ENCODE measurements at places on chromosomes 6 and 20.
A peak's percentile ranks its signal among the peaks of the same experiment; 100 is the strongest.

- no peak for DNase-seq
Observed at GRCh38 chr6:128364766-128365519, 155.5 kb downstream of the PTPRK start.

DNA sequence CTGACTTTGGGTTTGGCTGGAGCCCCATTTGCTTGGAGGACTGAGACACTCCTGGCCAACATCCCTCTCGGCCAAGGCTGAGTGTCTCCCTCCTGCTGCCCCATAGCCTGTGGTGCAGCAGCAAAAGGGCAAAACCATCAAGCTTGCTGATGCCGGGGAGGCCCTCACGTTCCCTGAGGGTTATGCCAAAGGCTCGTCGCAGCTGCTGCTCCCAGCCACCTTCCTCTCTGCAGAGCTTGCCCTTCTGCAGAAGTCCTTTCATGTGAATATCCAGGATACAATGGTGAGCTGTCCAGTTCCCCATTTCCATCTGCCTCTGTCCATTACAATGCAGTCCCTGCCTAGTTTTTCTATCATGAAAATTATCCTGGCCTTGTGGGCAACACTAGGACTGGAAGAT is 6.0 kb downstream of the BPIFB6 start:
- no peak for DNase-seq

DNA sequence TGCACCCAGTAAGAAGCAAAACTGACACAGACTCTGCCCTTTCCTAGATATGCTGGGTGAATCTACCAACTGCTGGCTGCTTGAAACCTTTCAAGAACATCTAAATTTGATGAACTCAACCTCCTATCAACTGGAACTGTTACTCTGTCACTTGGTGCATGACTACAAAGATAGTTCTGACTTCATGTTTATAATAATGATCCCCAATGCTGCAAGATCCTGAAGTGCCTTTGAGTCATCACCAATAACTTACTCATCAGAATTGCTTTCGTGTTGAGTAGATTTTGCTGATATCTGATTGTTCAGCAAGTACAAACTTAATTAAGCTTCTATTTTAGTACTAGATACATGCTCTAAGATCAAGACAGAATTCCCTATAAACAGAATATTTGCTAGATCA is 100.2 kb upstream of the ARMC2 start:
- DNase-seq, result no peak

- DNase-seq, result no peak
Observed at GRCh38 chr6:107592806-107593205, 102.9 kb downstream of the SOBP start.

- no peak for DNase-seq
Observed at GRCh38 chr6:106804346-106805335, 169.9 kb downstream of the CD24 start.

- no peak for DNase-seq
Observed at GRCh38 chr20:3446779-3447178, 24.0 kb upstream of the ATRN start.

- DNase-seq, result no peak
Observed at GRCh38 chr6:41570259-41570615, 24.1 kb downstream of the FOXP4 start.

DNA sequence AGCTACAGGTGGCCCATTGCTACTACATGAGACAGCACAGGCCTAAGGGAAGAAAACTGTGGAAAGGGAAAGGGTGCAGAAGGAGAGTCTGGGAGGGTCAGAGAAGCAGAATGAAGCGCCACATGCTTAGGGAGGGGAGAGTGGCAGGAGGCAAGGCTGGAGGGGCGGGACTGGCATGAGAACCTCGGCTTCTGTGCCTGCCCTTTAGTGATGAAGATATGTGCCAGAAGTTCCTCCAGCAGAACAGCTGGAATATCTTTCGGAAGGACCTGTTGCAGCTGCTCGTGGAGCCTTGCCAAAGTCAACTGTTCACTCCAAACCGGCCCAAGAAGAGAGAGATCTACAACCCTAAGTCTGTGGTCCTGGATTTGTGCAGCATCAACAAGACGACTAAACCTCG is 61.8 kb downstream of the CNBD2 start:
- DNase-seq, result no peak

GRCh38 chr6:168061269-168062210 is 17.5 kb downstream of the FRMD1 start:
- DNase-seq, result no peak

DNA sequence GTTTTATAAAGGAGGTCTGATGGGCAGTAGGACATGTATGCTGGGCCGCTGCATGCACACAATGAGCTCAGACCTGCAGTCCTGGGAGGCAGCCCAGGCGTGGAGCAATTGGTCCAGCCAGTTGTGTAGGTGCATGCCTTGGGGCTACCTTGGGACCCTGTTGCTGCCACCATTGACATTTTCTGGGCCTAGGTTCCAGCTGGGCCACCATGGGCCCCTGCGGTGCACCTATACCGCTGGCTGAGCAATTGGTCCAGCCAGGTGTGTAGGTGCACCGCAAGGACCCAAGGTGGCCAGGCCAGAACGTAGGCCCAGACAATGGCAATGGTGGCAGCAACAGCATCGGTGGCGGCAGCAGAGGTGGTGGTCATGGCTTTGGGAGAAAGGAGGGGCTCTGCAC is 143.9 kb downstream of the PXDC1 start:
- no peak for DNase-seq

DNA sequence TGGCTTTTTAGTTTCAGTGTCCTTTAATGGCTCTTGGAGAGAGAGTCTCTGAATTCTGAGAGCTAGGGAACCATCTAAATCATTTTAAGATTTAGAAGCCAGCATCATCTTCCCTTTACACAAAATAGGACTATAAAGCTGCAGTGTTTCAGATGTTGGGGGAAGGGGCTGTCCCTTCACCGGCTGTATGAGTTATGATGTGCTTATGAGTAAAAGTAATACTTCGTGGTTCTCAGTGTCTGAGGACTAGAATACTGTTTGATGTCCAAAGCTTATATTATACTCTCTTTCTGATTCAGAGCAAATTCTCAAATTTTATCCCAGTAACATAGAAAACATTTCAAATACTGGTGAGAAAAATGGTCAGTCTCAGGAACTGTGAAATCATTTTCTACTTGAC is 63.5 kb upstream of the FAM8A1 start:
- no peak for DNase-seq

DNA sequence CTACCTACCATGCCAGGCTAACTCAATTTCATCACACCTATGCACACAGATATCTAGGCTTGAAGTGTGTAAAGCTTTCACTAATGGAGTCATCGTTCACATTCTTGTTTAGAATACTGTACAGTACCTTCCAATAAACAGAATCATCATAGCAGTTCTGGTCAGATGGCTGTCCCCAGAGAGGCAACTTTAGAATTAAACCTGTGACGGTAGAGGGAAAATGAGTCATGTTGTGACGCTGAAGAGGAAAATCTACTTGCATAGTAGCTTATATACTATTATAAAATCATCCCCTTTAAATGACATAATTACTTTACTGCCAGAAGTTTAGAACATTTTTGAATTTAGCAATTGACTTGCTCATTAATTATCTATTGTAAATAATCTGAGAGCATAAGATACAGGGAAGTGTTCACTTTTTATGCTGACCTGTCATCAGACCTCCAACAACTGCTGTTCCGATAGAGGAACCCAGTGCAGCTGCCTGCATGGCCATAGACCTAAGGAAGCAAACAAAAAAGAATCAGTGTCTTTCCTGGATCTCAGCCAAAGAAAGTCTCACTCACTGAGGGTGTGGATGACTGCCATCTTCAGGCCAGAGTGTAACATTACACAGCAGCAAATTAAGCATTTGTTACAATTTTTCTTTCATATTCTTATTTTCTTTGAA is 29.8 kb downstream of the RHAG start:
- DNase-seq, result peak; percentile 55

GRCh38 chr6:20334334-20334733 is 67.3 kb upstream of the E2F3 start:
- DNase-seq, result no peak

DNA sequence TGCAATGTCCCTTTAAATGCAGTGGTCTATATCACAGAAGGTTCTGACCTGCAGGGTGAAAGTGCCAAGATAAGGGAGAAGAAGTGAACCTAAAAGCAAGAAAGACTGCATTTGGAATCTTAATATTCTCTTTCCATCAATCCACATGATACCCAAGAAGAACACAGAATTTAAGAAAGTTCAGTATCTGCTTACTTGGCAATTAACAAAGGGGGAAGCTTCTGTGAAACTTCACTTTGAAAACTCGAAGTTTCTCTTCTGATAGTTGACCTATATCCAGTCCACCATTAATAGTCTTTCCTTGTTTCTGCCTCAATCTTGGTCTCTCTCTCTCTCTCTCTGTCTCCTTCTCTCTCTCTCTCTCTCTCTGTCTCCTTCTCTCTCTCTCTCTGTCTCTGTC is 592.0 kb downstream of the UTRN start:
- DNase-seq, result no peak

DNA sequence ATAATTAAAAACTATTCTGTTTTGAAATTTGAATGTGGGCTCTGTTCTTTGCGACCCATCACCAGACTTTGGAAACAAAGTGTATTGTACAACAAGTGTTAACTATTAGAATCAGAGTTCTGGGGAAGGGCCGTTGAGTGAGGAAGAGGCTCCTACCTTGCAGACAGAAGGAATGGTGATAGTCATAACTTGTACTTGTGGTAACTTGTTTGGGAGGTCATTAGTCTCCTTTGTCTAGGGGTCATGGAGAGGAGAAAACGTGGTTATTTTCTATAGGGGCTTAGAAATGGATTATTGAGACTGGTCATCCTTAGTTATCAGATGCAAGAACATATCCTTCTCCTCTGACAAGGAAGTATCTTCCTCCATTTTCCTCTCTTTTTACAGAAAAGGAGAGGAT is 174.8 kb downstream of the BMP2 start:
- DNase-seq, result no peak

GRCh38 chr6:128033156-128033555 is 132.3 kb upstream of the THEMIS start:
- no peak for DNase-seq

GRCh38 chr6:153957394-153957793 is 81.6 kb upstream of the OPRM1 start:
- no peak for DNase-seq

DNA sequence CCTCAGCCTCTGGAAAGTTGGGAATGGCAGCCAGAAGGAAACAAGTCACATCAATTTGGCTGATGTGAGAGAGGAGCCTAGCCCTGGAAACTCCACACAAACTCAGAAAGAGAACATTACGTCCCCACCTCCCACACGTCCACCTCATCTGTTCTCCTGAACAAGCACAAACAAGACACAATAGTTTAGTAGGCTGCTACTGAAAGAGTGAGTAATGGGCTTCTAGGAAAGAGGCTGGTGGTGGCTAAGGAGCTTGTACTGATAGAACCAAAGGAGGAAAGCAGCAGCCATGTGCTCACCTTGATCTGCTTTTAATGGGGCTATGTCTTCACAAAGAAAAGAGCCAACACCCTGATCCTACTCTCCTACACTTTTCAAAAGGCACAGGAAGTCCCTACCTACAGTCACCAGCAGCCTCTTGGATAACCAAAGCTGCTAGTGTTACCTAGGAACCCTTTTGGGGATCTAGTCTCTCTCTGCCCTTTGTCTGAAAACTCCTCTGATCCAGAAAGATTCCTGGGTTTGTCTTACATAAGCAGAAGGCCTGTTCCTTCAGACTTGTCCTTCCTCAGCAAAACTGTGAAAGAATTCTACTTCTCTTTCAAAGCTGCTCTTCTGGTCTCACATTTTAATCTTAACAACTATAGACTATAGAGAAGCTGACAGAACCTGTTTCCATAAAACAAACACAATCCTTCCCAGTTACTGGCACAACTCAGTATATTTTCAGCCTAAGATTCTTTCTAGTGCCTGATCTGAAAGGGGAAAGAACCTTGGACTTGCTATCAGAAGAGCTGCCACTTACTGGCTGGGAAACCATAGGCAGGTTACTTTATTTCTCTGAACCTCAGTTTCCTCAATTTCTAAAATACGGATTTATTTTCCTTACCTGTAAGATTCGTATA is 3.1 kb downstream of the PLAGL2 start:
- no peak for DNase-seq

GRCh38 chr6:153553627-153554026 is 422.5 kb upstream of the RGS17 start:
- no peak for DNase-seq

DNA sequence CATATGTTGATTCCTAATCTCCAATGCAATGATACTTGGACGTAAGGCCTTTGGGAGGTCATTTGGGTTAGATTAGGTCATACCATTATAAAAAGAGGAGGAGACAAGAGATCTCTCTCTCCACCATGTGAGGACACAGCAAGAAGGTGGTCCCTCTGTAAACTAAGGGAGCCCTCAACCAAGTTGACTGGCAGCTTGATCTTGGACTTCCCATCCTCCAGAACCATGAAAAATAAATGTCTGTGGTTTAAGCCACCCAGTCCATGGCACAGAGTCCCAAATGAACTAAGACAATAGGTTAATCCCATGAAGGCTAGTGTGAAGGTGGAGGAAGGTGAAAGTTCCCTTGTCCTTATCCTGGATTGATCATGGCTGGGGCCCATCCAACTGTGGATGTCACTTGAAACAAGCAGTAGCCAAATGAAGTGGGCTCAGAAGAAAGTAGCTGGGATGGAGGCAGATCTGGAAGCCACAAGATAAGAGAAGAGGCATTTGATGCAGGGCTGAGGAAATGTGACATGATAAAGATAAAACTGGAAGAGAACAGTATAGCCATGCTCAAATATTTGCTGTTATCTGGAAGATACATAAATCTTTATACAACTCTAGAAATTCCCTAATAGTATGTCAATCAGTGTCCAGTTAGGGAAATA is 99.9 kb downstream of the BANF2 start:
- no peak for DNase-seq

DNA sequence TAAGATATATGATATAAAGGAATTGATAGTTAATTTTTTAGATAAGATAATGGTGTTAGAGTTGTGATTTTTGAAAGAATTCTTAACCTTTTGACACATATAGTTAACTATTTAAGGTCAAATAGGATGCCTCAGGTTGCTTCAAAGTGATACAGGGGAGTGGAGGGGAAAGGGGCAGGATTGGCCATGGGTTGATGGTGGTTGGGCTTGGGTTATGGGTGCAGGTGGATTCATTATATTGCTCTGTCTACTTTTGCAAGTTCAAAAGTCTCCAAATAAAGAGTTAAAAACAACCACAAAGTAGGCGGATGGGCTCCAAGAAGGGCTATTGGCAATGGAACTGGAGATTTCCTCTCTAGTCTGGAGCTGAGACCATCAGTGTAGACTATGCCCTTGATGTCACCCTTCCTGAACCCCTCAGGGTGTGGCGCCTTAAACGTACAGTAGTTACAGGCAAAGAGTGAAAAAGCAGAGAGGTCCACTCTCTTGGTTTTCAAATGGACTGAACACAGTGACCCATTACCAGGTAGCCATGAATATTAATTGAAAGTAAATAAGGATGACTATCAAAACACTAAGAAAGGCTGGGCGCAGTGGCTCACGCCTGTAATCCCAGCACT is 81.2 kb downstream of the PTPN1 start:
- no peak for DNase-seq

GRCh38 chr6:88899569-88900316 is 63.7 kb downstream of the RNGTT start:
- no peak for DNase-seq

- no peak for DNase-seq
Observed at GRCh38 chr20:48794816-48795457, 32.9 kb downstream of the PREX1 start.

- no peak for DNase-seq
Observed at GRCh38 chr6:105489216-105489530, 86.3 kb upstream of the PREP start.

GRCh38 chr20:16803965-16804792 is 56.0 kb downstream of the OTOR start:
- no peak for DNase-seq

Measured in RCC 7860 (cell line).